ENCODE measurements at places on chromosomes 1 and 21.

- no peak for DNase-seq
Observed at GRCh38 chr1:60281360-60281932, 207.9 kb upstream of the C1orf87 start.

DNA sequence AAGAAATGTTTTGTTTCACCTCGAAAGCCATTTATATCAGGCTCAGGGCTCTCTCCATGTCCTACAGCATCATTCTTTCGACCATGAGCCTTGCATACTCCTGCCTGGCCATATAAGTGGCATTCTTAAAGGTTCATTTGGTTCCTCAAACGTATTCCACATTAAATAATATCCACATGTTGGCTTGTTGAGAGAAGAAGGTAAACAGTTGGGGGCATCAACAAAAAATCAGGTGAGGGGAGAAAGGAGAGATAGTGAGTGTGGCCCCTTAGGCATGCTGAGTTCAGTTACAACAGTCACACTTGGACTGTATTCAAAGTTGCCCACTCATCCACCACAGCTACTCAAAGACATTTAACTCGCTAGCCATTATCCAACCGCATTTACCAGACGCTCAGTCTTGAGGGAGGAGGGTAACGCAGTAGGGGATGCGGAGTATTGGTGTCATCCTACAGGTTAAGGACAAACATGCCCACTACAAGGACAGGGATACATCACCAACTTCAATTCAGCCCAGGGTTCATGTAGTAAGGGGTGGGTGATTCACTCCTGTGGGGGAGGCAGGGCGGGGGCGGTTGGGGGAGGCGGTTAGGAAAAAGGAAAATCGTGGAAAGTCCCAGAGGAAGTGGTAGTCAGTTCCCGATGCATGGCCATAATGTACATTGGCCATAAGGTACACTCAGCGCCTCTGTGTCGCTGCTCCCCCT, 1.4 kb downstream of the ZNF697 start:
- no peak for DNase-seq

DNA sequence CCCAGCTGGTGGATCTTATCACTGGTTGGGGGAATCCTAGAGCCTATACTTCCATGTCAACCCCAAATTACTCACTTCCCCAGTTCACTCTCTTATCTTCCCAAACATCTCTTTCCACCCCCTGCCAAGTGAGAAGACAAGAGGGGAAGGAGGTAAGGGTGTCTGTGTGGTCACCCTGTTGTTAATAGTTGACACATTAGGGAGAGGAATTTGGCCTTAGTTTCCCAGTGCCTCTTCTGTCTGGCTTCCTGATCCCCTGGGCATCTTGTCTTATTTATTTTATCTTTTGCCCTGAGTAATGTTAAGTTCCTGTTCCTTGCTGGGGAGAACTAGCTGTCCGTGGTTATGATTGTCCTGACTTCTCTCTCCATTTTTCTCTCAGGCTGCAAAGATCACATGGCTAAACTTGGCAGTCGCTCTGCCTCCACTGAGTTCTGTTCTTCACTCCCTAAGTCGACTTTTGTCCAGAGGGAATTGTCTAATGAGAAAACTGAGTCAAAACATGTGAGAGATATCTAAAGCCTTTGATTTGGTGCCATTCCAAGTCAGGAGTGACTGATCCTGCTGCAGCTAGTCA, 157.1 kb upstream of the SYT6 start:
- DNase-seq, result no peak

DNA sequence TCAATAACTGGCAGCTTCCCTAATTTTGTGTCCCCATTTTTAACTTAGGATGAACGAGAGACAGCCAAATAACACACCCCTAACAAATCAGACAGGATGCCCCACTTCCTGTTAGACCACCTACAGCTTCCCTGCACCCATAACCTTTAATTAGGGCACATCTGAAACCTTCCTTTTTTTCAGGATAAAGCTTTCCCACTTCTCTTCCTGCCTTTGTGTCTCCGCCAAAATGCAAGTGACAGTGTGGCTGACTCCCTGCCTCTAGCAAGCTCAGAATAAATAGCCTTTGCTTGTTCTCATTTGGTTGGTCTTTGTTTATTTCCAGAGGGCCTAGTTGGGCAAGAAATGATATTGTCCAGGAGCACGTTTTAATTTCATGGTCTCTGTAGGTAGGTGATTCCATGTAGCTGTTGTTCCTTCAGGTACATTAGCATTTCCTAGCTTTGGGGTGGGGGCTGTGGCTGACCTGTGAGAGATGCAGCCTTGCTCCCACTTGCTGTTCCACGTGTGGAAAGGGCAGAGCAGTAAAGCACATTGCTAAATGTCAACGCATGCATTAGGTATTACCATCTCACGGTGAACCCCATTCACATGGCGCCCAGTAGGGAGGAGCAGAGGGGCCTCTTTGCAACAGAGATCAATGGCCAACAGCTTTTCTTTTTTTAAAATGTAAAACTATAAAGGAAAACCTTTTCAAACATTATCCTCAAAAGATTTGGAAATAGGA, 154.9 kb downstream of the ST6GALNAC3 start:
- DNase-seq, result no peak
